CMK (cell line): ENCODE measurements at places on chromosomes 2 and 18.

- DNase-seq = no peak
Measured at GRCh38 chr2:47737191-47737975, 45.6 kb upstream of the MSH6 start.

- no peak for DNase-seq
Measured at GRCh38 chr2:22787745-22788144, 597.2 kb upstream of the KLHL29 start.

- no peak for DNase-seq
Measured at GRCh38 chr2:230877116-230877758, 12.5 kb downstream of the ITM2C start.

DNA sequence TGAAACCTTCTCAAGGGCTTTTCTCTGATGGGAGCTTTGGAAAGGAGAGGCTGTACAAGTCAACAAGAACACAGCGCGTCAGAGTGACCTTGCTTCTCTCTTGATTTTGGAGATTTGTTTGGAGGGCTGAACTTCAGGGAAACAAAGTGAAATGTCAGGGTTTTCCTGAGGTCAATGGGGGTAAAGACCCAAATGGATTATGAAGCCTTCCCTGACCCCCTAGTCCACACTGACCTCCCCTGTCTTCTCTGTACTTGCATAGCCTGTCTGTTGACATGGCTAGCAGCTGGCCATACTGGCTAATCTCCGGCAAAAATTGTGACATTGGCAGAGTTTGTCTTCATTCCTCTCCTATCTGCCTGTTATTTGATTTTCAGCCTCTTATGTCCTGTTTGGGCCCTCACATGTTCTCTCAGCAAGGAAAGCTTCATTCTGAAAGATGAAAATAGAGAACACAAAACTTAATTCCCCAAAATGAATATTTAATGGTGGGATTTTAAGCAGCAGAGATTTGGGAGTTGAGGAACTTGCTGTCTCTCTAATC lies 149.3 kb upstream of the HAAO start:
- no peak for DNase-seq

GRCh38 chr2:26562811-26563645 lies 78.1 kb downstream of the CIB4 start:
- DNase-seq = peak; percentile 24

- DNase-seq = no peak
Measured at GRCh38 chr2:233807966-233808935, 30.1 kb downstream of the MROH2A start.

- DNase-seq = no peak
Measured at GRCh38 chr2:236626391-236627150, 56.9 kb downstream of the ACKR3 start.

GRCh38 chr18:47800248-47800647 lies 130.2 kb downstream of the SMAD2 start:
- DNase-seq = no peak

- no peak for DNase-seq
Measured at GRCh38 chr2:30358351-30358750, 88.7 kb upstream of the LCLAT1 start.

GRCh38 chr18:48775372-48776155 lies 175.2 kb downstream of the SMAD7 start:
- no peak for DNase-seq
